ENCODE measurements at places on chromosomes 16 and 17.

GRCh38 chr17:78226759-78227454 is 4.5 kb upstream of the TMEM235 start:
- no peak for DNase-seq

DNA sequence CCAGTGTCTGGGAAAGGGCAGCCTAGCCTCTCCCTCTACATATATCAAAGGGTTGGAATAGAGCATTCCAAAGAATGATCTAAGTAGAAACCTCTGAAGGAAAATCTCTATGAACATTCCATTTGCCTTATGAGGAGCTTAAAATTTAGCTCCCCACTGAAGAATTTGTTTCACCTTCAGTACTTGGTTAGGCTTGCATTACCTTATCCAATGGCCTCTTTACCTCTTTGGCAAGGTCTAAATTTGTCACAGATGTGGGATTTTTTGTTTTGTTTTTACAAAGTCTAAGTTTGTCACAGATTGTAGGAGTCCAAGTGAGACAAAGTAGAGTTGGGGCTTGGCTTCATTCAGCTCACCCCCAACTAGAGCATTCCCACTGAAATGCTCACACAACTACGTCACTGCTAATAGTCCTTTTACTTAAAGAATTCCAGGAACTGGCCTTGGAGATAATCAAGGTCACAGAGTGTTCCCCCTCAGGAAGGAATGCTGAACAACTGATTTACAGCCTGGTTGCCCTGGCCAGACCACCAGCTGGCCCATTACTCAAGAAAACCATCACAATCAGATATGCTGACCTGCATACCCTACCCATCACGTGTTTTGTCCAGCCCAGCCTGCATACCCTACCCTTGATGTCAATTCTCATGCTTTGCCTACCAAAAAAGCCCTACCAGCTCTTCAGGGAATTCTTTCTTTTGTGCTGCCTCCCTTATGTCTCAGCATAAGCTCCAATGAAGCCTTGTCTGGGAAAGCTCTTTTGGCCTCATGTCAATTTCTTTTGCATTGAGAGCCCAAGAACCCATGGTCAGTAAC is 26.5 kb upstream of the PPM1D start:
- no peak for DNase-seq

DNA sequence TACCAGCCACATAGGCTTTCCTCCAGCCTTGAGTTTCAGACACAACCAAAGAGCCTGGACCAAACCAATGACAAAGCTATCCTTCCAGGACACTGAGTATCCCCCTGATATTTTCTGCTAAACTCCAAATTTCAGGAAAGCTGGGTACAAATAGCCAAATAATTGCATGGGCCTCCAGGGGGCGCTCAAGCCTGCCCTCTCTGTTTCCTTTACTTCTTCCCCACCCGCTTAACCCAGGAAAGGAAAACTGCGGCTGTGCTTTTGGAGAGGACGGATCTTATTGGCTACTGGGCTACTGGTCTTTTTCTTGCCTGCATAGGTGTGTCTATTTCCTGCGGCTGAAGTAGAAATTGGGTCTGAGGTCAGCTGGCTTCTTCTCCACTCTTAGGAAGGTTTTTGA is 30.1 kb downstream of the GNGT2 start:
- no peak for DNase-seq

GRCh38 chr17:49580055-49580721 is 4.5 kb downstream of the NXPH3 start:
- DNase-seq = no peak

DNA sequence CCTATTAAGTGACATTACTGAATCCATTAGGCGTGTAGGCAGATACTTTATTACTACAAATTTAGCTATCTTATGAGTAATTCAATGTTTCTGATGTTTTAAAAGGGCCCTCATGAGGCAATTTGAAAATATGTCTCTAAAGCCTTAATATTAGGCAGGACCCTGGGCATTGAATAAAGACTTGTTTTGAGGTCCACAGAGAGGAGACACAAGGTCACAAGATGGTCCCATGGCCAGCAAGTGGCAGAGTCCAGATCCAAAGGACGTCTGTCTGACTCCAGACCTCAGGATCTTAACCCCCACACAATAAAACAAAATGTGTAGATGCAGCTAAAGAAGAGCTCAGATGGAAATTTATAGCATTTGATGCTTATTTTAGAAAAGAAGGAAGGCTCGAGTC is 31.9 kb upstream of the HEATR6 start:
- no peak for DNase-seq

DNA sequence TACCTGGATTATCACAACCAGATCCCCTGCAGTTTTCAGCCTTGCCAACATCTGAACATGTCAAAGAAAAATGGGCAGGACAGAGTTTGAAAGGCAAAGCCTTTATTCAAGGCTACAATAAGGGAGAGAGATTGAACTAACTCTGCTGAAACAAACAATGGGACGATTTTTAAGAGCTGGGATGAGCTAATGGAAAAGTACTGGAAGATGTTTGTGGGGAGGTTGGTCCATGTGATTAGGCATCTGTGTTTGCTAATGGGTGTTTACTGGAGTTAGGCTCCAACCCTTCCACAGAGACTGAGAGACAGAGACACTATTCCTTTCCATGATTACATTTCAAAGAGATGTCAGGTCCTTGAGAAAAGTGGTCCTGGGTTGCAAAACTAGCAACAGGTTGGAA is 35.0 kb upstream of the HSBP1 start:
- DNase-seq = no peak

DNA sequence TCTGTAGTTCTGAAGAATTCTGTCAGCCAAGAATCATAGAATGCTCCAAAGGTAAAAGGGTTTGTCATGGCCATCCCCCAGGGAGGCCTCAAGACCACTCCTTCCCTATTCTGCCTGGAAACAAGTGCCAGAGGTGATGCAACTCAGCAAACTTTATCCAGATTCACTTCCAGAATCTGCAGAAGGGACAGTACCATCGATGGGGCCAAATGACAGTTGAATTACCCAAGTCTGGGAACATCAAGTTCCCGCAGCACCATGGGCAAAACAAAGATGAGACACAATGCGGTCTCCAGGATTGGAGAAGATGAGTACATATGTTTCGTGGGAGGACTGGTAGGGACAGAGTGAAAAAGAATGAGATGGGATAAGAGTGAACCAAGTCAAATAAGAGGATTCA is 13.7 kb upstream of the TAT start:
- DNase-seq = no peak

GRCh38 chr17:37180376-37180775 is 195.4 kb upstream of the C17orf78 start:
- DNase-seq = no peak

DNA sequence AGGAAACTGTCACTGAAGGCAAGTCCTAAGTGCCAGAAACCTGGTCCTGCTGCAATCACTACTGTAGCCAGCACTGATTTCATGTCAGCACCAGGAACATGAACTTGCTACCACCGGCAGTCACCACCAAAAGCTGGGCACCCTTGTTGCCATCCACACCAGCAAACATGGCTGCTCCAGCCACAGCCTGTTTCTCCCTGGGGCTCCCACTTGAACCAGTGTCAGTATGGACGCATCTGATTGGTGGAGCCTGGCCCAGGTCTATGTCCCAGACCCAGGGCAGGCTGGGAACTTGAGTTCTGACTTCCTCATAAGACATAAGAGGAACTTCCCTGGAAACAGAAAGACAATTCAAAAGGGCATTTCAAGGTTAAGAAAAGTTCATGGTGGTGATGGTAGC is 56.5 kb downstream of the COPRS start:
- DNase-seq = no peak

- DNase-seq = no peak
Measured at GRCh38 chr16:20860361-20860760, 39.8 kb downstream of the DCUN1D3 start.

- DNase-seq = no peak
Measured at GRCh38 chr16:47069841-47070584, 73.7 kb downstream of the NETO2 start.

- DNase-seq = peak; percentile 41
Measured at GRCh38 chr17:1714980-1715802, 5.0 kb upstream of the TLCD2 start.

DNA sequence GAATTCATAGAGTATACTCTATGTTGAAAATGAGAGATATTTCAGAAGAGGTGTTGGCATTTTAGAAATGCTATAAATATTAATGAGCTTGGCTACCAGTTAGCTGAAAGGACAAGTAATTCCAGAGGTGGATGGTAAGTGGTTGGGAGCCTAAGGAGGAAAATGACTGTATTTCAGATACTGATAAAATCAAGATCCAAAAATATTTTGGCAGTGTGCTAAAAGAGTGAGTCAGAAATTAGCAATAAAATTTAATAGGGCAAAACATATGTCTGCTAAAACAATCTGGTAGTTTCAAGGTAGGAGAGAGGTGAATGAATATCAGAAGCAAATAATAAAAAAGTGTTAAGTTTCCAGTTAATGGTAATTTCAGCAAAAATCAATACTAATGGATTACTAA is 1287.9 kb downstream of the CDH8 start:
- DNase-seq = no peak

GRCh38 chr16:87806261-87806640 is 40.5 kb upstream of the KLHDC4 start:
- DNase-seq = no peak

DNA sequence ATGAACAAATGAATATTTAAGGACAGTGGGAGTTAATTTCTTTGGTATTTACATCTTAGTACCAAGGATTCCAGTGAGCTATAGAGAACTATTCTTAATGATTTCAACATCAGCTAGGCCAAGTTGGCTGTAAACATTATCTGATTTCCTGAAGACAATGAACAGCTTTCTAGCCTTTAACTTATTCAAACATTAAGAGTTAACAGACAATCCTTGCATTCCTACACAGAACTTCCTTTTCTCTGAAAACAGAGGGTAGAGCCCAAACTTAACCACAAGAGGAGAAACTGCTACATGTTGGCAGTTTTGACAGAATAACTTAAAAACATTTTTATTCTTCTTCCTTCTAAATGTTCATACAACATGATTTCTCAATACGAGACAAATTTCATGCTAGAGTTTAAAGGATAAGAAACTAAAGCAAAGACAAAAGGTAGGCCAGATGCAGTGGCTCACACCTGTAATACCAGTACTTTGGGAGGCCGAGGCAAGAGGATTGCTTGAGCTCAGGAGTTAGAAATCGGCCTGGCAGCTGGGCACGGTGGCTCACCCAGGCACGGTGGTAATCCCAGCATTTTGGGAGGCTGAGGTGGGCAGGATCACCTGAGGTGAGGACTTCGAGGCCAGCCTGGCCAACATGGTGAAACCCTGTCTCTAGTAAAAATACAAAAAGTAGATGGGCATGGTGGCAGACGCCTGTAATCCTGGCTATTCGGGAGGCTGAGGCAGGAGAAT is 4.4 kb downstream of the CRLF3 start:
- no peak for DNase-seq

DNA sequence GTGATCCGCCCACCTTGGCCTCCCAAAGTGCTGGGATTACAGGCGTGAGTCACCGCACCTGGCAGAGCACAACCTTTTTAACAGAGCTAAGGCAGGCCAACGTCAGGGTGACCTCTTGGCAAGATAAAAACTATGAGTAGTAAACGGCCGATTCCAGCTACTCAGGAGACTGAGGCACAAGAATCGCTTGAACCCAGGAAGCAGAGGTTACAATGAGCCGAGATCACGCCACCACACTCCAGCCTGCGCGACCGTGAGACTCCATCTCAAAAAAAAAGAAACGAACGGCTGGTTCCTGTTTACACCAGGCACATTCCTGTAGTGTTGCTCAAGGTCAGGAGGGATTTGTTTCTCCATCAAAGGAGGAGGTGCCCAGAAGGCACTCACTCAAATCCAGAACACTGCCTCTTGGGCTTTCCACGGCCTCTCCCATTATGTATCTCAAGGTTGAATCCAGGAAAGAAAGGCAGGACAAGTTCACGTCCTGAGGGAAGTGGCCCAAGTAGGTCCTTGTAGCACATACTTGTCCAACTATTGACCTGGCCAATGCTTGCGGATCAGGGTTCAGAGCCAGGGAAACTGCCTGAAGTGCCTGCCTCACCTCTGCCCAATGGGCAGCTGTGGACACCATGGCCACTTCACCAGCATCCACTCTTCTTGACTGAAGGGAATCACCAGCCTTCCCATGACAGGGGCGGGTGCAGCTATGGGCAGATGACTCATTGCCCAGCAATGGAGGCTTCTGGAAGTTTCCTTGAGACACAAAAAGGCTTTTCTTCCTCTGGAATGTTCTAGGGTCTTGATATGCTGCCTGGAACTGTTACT is 13.5 kb downstream of the KNOP1 start:
- DNase-seq = no peak

GRCh38 chr17:55056526-55056925 is 88.0 kb downstream of the STXBP4 start:
- DNase-seq = no peak

DNA sequence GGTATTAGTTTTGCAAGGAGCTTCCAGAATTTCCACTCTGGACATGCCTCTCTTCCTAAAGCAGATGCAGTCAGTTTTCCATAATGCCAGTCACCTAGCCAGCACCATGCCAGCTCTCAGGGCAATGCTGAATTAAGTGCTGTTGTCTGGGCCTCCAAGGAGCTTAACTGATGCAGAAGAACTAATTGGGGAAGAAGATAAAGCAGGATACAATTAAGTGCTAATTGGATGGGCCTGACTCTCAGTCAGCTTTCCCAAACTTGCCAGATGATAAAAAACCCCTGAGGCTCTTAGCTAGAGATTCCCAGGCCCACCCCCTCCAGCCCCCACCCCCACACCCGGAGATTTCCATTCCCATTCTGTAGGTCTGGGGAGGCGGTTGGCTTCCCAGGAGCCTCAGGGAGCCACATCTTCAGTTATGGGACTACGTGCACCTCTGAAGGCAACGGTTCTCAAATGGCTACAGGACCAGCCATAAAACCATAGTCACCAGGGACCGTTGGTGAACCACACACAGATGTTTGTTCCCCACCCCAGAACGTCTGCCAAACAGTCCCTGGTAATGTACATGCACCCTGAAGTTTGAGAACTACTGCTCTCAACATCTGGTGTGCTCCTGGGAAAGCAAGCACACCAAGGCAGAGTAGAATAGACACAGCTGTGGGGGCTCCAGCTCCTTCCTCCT is 499.1 kb upstream of the CDH5 start:
- DNase-seq = no peak

DNA sequence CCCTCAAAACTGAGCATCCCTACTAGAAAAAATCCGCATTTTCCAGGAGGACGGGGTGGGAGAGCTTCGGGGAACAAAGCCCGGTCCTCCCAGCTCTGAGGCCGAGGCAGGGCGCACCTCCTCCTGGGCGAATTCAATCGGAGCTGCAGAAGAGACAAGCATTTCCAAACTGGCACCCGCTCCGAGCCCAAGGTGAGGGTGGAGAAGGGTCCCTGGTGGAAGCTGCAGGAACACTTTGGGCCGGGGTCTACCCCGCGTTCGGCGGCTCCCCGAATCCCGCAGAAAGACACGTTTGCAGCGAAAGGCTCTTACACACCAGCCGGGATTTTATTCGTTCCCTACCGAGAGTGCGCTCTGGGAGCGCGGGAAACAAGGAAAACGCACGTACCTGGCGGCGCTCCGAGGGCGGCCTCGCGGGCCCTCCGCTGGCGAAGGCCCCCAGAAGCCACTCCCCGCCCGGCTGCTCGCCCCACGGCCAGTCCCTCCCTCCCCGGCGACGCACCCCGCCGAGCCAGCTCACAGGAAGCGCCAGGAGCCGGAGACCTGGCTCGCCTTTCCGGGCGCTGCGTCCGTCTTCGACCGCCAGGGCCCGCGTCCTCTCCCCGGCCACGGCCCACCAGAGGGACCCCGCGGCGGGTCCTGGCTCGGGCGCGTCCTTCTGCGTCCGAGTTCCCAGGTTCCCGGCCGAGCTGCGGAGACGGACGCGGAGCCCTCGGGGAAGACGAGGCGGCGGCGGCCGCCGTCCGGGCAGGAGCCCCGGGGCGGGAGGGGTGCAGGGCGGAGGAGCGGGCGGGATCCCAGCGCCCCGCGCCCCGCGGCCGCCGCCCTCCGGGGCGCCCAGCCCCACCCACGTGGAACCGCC is 49.8 kb upstream of the BAHCC1 start:
- peak; percentile 86 for DNase-seq

Measured in C1 segment of cervical spinal cord (tissue), 14 donors.